ENCODE measurements at places on chromosomes 13 and 19.

GRCh38 chr19:33464733-33465115 is 56.9 kb downstream of the PEPD start:
- no peak for DNase-seq

DNA sequence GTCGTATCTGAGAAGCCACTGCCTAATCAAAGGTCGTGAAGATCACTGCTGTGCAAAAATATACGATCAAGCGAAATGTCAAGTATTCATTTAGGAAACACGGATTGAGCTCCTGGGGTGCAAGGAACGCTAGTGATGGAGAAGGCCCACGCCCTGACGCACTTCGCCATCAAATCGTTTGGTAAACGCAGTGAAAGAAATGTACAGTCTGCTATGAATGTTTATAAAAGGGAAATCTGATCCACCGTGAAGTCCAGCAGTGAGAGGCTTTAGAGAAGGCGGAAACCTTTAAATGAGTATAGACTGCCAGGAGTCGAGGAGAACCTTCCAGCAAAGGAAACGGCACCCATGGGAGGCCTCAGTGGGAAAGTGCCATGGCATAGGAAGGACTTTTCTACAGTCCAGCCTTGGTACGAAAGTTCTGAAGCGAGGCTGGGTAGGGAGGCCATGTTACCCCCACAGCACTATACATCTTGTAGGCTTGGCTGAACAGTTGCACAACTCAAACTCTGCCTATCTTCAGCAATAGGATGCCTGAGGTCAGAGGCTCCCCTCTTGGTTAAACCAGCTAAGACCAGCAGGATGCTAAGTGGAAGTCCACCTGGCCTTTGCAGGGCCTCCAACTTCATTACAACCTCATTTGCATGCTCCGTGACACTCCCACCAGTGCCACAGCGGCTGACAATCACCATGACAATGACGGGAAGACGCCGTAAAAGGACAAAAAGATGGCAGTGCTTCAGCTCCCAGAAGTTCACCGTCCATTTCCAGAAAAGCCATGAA is 20.4 kb downstream of the PCID2 start:
- DNase-seq: no peak

DNA sequence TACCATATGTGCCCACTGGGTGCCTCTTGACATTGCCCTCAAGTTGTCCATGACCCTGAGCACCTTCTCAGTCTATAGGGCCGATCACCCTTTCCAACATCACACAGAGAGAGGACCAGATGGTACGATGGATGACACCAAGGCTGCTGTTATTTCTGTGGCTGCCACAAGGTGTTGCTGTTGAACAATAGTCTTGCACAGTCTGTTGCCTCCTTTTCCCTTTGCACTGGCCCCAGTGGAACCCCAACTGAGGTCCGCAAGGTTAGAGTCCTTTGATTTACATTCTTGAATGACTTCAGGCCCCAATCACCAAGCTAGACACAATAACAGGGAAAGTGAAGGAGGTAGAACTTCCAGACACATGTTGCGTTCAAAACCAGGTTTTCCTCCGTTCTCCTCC is 52.0 kb downstream of the TINCR start:
- DNase-seq: no peak

DNA sequence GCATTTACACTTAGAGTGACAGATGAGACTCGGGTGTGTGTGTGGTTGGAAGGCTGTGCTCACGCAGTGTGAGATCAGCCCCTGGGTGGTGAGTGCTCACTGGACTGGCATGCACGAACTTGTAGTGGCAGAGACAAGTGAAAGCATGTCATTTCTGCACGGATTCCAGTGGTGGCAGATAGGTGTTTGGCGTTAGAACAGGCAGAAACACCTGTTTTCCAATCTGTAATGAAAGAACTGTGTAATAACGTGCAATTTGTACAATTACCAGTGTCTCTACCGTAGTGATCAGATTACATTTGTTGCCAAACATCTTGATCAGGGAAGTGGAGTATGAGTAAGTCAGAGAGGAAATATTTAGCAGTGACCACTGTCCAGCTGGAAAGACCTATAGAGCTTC is 8.2 kb downstream of the LAMP1 start:
- DNase-seq: no peak

DNA sequence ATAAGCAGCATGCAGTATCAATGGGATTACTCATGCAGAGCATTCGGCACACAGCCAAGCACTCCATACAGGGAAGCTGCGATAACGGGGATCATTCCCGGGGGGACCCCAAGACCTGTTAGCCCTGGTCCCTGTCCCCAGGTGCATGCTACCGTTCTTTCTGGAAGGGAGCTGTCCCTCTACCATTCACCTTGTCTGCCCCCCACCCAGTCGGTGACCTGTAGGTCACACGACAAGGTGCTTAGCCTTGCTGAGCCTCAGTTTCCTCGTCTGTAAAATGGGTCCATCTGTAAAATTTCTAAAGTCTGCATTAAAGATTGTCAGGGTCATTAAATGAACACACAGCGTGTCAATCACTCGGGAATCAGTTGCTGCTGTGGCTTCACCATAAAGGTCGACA is 6.8 kb upstream of the ACP7 start:
- DNase-seq: no peak

- DNase-seq: no peak
Measured at GRCh38 chr19:35724560-35724959, 6.8 kb downstream of the KMT2B start.

- DNase-seq: peak; percentile 30
Measured at GRCh38 chr13:99959540-99960230, 11.9 kb downstream of the ZIC5 start.

DNA sequence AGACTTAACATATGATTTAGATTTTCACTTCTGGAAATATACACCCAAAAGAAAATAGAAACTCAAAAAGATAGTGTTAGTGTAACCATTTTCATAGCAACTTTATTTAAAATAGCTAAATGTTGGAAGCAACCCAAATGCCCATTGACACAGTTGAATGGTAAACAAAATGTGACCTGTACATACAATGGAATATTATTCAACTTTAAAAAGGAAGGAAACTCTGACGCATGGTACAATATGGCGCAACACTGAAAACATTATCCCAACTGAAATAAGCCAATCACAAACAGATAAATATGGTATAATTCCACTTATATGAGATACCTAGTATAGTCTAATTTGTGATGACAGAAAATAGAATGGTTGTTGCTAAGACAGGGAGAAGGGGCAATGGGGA is 1456.1 kb upstream of the MIR17HG start:
- DNase-seq: no peak

DNA sequence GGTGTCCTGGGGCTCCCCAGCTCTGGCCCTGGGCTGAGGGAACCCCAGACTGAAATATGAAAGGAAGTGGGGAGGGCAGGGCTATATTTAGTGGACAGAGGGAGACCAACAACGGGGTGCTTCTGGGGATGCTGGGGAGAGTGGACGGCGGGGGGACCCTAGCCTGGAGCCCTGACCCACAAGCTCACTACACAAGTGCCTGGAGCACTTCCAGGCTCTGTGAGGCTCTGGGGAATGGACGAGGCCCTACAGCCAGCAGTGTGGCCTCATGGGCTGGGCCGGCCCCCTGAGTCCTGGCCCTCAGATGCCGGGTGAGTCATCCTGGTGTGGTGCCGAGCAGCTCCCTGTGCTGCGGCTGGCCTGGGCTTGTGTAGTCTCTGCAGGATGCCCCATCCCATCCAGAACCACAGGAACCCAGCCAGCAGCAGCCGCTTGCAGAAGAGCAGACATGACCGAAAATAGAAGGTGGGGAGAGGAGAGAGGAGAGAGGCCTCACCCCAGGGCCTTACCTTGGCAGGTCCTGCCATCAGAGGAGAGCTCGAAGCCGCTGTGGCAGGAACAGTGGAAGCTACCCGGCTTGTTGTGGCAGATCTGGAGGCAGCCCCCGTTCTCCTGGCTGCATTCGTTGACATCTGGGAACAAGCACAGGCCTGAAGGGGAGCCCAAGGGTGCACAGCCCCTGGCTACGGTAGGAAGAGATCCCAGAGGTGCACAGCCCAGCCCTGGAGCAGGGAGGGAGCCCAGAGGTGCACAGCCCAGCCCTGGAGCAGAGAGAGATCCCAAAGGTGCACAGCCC is 26.1 kb downstream of the GAS6 start:
- DNase-seq: no peak

DNA sequence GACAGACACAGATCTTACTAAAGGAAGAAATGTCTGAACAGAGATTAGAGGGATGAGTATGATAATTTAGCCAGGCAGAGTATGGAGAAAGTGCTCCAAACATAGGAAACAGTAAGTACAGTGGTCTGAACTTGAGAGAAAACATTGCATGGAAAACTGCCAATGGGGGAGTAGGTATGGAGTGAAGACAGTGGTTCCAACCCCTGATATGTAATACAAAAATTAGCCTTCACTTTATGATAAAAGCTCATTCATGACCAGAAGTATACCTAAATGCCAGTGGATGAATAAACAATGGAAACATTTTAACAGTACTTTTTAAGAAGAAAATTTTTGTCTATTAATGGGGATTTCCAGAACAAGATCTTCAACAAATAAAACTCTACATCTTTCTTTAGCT is 334.0 kb downstream of the DIAPH3 start:
- DNase-seq: no peak

GRCh38 chr19:30857388-30857787 is 485.2 kb downstream of the ZNF536 start:
- no peak for DNase-seq

GRCh38 chr19:34269968-34270621 is 15.7 kb downstream of the GARRE1 start:
- peak; percentile 5 for DNase-seq

DNA sequence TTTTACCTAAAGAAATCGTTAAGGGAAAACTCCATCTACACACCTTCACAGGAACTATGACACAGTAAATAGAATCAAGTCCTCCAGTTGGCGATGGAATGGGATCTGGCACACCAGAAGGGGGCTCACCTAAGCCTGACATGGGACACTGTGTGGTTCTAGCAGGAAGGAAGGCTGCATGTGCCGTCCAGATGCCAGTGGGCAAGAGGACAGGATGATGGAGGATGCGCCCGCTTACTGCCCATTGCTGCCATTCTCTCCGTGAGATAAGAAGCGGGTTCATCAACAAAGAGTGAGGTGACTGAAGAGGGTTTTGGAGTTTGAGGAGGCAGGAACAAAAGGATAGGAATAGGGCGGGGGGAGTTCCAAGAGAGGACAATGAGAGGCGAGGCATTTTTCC is 2.9 kb upstream of the CYP2F1 start:
- no peak for DNase-seq

GRCh38 chr19:23810496-23810895 is 51.8 kb upstream of the ZNF681 start:
- no peak for DNase-seq

DNA sequence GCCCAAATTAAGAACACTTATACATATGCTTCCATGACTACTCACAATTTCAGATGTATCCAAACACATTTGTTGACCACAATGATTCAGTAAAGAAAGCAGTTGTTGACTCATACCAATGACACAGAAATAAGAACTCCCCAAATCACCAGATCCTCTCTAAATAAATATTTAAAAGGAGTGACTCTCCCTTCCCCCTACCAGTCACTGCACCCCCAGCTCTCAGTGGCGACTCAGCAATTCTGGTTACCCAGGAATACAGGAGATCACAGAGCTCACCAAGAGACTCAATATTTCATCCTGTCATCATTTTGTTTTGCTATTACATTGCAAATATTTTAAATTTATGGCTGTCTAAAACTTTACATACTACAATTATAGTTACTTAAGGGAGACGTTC is 131.5 kb downstream of the RGCC start:
- DNase-seq: no peak

DNA sequence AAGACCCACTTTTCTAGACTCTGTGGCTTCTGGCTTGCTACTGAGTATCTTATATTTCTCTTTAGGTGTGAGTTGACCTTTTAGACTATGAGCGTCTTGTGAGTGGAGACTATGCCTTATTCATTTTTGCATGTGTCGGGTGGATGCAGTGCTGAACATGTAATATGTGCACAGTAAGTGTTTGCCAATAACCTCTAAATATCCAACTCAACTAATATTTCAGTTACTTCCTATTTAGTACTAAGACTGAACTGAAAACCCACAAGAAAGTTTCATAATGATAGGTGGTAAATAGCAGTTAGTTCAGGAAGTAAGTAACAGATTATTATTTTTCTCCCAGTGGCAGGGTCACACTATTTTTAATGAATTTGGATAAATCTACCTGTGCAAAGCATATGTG is 269.3 kb downstream of the KCNRG start:
- DNase-seq: no peak

DNA sequence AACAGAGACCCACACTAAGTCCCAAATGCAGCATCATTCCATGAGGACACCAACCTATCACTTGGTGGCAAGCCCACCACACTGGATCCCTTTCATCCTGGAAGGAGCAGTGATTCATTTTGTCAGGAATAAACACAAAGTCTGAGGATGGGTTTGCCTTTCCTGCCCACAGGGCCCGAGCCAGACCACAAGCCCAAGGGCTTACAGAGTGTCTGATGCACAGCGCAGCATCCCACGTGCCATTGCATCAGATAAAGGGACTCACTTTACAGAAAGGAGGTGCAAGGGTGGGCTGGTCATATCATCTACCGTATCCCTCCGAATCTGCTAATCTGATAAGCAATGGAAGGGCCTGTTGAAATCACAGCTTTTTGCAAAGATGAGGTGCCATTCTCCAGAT is 12.2 kb upstream of the KCTD15 start:
- no peak for DNase-seq

- DNase-seq: no peak
Measured at GRCh38 chr19:6378486-6378885, 2.8 kb upstream of the PSPN start.

Data from nephron progenitor cell (in vitro differentiated cells).